ENCODE measurements at places on chromosomes 6 and 20.

DNA sequence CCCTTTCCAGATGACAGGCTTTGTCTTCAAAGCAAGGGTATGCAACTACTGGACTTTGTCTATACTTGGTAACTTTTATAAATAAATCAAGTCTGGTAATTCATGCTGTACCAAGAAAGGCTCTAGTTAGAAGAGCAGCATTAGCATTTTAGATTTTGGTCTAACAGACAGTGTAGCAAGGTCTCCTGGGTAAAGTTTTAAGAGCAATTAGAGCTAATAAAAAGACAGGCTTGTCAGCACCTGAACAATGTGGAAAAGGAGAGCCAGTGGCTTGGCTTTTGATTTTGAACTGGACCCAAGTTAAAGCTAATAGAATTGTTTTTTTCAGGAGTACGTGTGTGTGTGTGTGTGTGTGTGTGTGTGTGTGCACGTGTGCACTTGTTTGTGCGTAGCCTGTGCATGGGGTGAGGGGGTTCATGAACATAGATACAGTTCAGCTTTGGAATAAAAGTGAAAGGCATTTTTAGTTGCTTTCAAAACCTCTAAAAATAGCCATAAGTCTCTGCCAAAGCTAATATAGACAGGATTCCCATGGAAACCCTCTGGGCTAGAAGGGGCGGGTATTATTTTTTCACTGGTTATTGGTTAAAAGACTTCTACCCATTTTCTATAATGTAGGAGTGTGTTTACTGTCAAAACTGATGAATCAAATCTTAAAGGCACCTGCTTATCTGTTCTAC lies 138.4 kb downstream of the KCNQ5 start:
- DNase-seq, result no peak

- DNase-seq, result no peak
These were observed 81.9 kb upstream of the CCN6 start for GRCh38 chr6:111971866-111972532.

DNA sequence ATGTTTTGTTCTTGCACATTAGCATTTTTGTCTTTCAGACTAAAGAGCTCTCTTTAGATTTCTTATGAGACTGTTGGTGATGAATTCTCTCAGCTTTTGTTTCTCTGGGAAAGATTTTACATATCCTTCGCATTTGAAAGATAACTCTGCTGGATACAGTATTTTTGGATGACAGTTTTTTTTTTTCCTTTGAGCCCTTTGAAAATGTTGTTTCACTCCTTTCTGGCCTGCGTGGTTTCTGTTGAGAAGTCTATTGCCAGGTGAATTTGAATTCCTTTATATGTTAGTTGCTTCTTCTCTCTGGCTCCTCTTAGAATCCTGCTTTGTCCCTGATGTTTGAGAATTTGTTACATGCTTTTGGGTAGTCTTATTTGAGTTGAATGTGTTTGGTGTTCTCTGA lies 22.2 kb upstream of the KIAA1586 start:
- DNase-seq, result no peak

DNA sequence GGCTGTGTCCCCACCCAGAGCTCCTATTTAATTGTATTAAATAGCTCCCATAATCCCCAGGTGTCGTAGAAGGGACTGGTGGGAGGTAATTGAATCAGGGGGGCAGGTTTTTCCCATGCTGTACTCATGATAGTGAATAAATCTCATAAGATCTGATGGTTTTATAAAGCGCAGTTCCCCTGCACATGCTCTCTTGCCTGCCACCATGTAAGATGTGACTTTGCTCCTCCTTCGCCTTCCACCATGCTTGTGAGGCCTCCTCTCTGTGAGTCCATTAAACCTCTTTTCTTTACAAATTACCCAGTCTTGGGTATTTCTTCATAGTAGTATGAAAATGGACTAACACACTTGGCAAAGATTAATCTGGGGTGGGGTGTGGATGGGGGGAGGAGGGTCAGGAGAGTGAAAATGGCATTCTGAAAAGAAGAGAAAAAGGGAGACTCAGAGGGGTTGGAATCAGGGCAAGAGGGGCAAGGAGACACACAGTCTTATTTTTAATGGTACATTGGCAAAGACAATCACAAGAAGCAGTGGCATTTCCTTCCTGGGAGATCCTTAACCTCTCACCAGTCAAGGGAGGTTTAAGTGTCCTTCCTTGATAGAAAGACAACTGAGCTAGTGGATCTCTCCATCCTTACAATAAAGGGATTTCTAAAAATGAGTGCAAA lies 37.5 kb upstream of the NOX3 start:
- no peak for DNase-seq
